ENCODE measurements at places on chromosomes 6 and 20.

DNA sequence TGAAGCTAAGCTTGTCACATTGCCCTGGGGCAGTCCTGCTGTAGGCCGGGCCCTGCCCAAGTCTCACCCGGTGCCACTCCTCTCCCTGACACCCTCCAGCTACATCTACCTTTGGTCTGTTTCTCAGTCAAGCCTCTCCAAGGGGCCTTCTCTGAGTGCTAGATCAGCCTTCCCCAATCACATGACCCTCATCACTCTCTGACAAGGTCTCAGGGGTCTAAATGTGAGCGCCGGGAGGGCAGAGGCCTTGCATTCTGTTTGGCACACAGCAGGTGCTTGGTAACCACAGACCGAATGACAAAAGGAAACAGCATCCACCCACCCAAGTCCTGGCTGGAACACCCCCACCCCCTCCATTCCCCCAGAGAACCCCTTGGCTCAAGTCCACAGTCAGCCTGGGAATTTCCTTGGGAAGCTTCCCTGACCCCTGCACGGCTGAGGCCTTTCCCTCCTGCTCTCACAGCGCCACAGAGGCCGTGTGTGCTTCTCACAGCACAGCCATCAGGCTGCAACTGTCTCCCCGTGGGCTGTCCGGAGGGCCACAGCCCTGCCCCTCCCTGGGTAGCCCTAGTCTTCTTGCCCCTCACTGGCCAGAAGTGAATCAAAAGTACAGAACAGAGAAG is 32.9 kb downstream of the PKIG start:
- peak; percentile 69 for DNase-seq

GRCh38 chr6:28443112-28443773 is at the start of gene ZSCAN23:
Gene ZSCAN23 (minus strand): TSS chr6:28443491. CDS start chr6:28436266, 7,225 bp downstream.
- DNase-seq = peak; percentile 93

GRCh38 chr20:33663161-33664084 is 1.3 kb downstream of the C20orf144 start:
- peak; percentile 48 for DNase-seq

- DNase-seq = no peak
These were observed 246.8 kb downstream of the QKI start for GRCh38 chr6:163661272-163661671.

DNA sequence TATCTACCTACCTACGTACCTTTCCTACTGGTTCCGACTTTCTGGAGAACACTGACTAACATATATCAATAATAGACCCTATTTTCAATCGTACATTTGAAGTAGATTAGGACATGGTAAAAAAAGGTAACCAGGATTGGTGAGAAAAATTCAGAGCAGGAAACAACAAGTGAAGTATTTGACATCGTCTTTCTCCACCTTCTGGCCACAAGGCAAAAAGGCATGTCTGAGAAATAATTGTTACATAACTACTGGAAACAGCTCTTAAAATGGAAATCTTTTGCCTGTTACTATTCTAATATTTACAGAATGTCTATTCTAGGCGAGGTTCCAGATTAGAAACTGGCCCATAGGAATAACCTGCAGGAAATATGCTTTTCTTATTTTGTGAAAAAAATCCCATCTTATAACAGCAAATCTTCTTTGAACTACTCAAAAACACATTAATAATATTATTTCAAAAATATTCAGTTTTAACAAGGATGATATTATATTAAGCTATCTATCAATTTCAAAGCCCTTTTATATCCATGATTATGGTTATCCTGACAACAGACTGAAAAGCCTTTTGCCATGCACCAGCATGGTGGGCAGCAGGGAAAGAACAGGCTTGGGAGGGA is 80.8 kb downstream of the RCAN2 start:
- DNase-seq = peak; percentile 61

DNA sequence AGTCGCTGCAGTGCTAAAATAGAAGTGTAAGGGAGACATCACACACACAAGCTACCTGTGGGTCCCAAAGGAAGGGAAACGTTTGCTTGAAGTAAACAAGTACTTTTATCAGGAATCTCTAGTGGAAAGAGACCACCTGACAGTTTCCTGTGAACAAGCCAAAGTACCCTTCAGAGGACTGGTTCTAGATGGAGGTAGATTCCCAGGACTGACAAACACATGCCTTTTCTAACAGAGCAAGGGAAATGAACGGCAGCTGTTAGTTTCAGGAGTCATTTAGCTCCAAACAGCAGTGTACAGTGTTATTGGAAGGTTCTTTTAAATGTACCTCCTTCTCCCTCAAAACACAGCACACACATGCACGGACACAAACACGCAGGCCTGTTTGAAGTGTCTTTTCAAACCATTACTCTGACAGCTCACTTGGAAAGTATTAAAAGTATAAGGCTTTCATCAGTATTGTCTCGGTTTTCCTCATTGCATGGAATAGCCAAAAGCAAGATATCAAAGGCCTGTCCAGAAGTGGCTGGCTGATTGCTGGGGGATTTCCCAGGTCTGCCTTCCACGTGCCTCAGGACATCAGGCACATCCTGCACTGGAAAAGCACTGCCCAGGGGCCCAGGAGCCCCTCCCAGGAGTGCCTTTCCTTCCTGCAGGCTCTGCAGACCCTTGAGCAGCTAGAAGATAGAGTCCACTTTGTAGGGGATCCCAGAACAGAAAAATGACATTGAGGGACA is 393.2 kb upstream of the SOX4 start:
- no peak for DNase-seq

GRCh38 chr6:18997375-18997826 is 610.3 kb downstream of the RNF144B start:
- peak; percentile 56 for DNase-seq

DNA sequence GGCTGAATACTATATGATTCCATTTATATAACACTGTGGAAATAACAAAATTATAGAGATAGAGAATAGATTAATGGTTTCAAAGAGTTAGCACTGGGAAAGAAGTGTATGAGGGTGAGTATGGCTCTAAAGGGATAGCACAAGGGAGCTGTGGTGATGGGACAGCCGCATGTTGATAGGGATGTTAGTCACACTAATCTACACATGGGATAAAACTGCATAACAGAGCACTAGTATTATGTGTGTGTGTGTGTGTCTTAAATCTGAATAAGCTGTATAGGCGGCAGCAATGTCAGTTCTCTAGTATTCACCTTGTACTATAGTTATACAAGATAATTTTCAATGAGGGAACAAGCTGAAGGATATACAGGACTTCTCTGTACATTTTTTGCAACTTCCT is 5.8 kb downstream of the CGA start:
- no peak for DNase-seq
